ENCODE measurements at places on chromosomes 5 and 9.

DNA sequence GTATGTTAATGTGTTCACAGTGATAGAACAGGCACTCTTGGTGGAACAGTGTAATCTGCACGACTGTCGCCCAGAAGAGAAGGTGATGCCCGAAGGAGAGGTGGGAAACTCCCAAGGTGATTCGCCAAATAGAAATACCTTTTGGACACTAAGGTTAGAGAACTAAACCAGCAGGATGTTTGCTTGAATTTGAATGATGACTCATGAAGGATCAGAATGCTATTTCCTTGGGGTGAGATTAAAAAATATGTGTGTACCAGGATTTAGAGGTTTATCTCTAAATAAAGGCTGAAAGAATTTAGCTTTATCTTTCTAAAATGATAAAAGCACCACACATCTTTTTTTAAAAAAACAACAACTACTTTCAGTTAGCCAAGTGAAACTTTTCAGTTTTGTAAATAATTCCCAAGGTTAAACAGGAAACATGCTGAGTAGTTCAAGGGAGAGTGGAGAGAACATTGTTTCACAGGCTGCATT lies 297.4 kb upstream of the TAS2R1 start:
- no peak for DNase-seq

- no peak for DNase-seq
These were observed 1876.0 kb upstream of the C9orf72 start for GRCh38 chr9:29449306-29449705.

DNA sequence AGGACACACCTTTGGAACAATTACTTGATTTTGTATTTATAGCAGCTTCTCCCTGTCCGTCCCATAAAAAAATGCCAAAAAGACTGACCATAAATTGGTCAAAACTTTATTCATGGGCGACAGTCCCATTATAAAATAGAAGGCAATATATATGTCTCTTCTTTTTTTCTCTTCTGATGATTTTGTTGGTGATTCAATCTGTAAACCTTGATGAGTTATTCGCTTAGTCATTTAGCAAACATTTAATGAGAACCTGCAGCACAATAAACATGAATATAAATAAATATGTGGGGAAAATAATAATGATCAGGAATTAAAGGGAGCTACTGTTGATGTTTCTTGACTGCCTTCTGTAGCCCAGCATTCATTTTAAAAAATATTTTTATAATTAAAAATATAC lies 356.4 kb upstream of the ACTBL2 start:
- no peak for DNase-seq

- peak; percentile 85 for DNase-seq
These were observed 22.5 kb downstream of the ZNF462 start for GRCh38 chr9:106885451-106885850.

- DNase-seq, result peak; percentile 61
These were observed 94.6 kb downstream of the ZNF608 start for GRCh38 chr5:124651663-124652513.

- DNase-seq, result no peak
These were observed 37.7 kb downstream of the TYRP1 start for GRCh38 chr9:12730927-12731326.

- no peak for DNase-seq
These were observed 40.8 kb upstream of the CLK4 start for GRCh38 chr5:178667688-178668087.

DNA sequence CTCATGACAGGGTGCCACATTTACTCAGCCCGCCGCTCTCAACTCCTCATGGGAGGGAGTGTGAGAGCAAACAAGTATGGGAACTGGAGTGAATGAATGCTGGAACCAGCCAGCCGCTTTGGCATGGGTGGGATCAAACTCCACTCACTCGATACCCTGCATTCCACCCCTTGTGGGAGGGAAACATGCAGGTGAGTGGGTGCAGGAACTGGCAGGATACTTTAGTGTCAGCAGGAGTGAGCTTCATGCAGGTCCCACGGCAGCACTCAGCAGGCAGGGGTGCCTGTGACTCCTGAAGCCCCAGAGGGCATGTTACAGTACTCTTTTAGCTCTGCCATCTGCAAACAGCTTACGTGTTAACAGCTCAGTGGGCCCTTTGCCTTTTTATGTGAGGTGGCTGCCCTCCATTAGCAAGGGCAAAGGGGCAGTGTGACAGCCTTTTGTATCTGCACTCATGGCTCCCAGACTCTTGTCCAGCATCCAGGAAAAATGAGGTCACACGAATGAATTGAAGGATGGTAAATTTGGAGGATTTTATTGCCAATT lies 433.2 kb upstream of the NMUR2 start:
- no peak for DNase-seq

GRCh38 chr9:108582726-108583125 lies 273.1 kb downstream of the ACTL7B start:
- no peak for DNase-seq

GRCh38 chr5:128436749-128437188 lies 101.3 kb downstream of the FBN2 start:
- peak; percentile 26 for DNase-seq

DNA sequence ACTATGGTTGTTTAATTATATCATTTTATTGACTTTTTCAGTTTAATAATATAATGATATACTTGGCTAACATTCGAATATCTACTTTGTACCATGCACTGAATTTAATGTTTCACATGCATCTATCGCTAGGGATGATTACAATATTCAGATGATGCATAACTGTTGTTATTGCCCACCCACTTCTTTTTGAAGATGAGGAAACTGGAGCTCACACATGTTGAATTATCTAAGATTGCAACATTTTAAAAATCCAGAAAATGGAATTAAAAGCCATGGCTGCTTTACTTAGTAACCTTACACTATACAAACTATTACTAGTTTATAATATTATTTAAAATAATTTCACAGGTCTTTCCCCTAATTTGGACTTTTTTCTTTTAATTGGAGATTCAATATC lies 171.7 kb downstream of the TLR4 start:
- no peak for DNase-seq

GRCh38 chr9:90839183-90839728 lies 37.6 kb downstream of the SYK start:
- no peak for DNase-seq

DNA sequence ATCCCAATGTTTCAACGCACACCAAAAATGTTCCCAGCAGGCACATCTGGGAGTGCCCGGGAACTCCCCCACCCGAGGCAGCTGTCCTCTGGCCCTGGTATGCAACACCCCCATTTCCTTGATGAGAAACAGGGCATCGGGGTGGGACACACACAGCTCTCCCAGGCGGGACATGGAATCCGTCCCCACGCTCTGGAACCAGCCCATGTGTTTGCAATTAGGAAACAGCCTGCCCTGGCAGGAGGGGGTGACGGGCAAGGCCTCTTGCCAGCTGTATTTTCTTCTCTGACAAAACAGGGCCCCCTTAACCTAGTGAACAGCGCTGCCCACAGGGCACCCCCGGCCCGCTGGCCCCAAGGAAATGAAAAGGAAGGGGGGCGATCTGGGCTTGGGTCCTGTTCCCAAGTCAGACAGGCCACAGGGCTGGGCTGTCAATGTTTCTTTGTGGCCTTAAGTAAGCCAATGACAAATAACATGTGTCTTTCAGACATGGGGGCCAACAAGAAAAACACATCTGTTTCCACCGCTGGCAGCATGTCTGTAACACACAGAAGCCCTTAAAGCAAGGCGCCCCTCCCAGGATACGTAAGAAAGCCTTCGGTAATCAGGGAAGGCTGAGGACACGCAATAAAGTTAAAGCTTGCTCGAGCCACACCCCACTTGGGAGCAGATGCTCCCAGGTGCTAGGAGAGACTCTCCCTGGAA lies 125.3 kb downstream of the ROR2 start:
- DNase-seq, result no peak

DNA sequence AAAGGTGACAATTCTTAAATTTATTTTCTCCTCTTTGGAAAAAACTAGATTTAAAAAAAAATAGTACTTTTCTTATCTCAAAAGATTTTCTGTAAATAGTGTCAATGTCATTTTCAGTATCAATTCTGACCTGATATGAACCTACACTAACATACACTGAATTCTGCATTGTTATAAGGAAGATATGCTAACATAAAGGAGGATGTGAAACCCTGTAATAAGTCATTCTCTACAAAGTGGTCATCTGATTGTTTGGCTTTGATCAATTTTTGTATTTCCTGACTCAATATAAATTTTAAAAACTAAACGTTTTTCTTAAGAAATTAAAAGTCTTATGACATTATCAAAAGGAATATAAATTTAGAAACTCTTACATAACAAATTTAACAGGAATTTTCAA lies 233.6 kb upstream of the EDIL3 start:
- DNase-seq, result no peak

- DNase-seq, result no peak
These were observed 44.4 kb upstream of the AFAP1L1 start for GRCh38 chr5:149227168-149227826.

DNA sequence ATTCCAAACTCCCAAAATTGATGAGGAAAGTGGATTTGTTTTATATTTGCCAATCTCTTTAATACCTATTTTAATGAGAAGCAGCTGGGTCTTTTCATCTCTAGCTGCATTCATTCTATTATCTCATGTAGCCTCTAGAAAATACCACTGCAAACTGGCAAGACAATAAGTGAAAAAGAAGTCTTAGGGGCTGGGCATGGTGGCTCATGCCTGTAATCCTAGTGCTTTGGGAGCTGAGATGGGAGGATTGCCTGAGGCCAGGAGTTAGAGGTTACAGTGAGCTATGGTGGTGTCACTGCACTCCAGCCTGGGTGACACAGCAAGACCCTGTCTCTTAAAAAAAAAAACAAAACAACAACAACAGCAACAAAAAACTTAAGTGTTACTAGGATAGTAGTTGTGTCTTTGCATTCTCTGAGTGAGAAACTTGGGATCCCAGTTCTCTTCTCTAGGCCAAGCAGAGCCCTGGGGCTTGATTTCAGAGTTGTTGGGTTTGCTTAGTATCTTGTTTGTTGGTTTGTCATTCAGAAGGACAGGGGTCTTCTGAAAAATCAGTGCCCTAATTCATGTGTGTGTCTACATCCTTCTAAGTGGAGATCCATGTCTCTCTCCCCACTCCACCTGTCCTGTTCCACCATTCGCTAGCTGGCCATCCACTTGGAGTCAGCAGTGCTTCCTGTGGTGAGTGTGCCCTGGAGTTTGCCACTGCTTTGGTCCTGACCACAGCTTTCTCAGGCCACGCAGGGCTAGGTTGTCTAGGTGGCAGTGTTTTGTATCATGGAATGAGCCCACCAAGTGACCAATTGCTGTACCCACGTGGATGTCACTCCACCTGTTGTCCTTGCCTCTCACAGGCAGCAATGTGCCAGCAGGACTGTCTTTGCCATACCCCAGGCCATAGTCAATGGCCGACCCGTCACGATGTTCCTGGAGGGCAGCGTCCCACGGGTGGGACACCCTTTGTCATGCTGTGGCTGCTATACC lies 19.5 kb downstream of the MARCHF6 start:
- DNase-seq, result no peak

DNA sequence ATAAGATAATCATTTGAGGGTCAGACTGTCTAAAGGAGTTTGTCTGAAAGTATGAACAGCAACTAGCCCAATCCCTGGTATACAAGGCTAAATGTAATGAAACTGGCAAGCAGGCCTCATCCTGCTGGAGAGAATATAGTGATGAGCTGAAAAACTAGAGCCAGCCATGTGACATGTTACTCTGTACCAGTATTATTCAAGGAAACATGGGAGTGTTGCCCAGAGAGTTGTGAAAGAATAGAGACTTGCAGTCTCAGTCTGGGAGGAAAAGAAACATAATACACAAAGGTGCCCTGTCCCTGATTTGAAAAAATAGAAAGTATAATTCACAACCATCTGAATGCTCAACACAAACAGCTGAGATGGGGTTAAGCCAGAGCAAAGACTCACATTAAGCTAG lies 37.9 kb upstream of the HTR1A start:
- no peak for DNase-seq

GRCh38 chr5:132203916-132204315 lies 23.7 kb downstream of the P4HA2 start:
- DNase-seq, result no peak

DNA sequence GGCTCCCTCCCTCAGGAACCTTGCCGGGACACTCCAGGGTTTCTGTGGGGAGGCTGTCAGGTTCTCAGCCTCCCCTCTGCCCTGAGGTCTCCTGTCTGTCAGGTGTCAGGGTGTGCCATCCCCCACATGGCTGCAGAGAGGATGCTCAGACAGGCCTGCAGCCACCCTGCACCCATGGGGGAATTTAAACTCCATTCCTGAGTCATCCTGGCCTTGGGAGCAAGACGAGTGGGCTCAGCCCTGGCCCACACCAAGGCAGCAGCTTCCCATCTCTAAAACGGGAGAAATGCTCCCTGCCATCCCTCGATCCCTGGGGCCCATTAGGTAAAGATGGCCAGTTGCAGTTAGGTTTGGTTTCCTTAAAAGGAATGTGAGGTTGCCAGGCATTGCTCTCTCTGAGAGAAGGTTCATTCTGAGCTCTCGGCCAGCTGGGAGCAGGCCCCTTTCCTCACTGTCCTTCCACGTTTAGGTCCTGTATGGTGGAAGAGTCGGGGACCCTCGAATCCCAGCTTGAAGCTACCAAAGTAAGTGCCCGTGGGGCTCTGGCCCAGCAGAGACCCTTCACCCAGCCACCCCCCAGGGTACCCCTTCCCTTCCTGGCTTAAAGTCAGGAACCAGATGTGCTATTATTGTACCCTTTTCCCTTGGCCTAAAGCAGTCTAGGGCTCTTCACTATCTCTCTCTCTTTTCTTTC lies 26.6 kb downstream of the DYNC2I2 start:
- no peak for DNase-seq

GRCh38 chr9:130305381-130305780 lies 39.8 kb downstream of the HMCN2 start:
- no peak for DNase-seq

GRCh38 chr5:59008816-59009473 lies 426.1 kb downstream of the RAB3C start:
- no peak for DNase-seq

GRCh38 chr5:108911055-108911454 lies 163.4 kb downstream of the FER start:
- DNase-seq, result no peak

- DNase-seq, result no peak
These were observed 15.5 kb downstream of the ENC1 start for GRCh38 chr5:74624931-74625505.

- no peak for DNase-seq
These were observed 430.4 kb downstream of the CAAP1 start for GRCh38 chr9:26462213-26462612.

- DNase-seq, result no peak
These were observed at the start of gene ZNF608 for GRCh38 chr5:124745928-124746915. TSS of gene ZNF608 (minus strand) at chr5:124746639. CDS start at chr5:124744989, 1,650 bp downstream.

DNA sequence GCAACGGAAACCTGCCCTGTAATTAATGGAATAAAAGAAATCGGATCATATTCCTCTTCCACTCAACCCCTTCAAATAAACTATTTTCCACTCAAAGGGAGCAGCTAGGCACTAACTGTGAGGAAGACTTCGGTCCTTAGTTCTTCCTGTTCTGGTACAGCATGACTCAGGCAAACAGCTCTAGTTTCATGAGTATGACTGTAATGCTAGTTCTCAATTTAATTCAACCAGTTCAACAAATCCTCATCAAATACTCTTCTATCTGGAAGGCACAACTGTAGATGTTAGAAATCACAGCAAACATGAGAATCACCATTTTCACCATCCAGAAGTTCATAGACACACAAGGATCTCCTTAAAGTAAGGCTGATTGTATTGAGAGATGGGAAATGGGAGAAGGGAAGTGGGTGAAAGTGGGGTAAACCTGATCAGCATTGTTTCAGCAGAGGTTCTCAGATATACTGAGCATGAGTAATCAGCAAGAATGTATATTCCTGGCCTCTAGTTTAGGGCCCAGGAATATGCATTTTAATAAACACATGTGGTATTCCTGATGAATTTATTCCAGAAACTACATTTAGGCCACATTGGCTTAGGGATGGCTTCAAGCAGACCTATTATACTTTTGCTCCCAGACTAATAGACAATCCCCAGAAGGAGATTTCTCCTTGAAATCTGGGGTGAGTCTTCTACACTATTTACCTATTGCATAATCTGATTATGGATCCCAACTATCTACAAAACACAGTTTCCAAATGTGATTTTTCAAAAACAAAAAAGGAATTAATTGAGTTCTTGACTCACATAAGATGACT lies 141.1 kb upstream of the SLC12A2 start:
- no peak for DNase-seq

Measured in stromal cell of bone marrow (primary cell).